ENCODE measurements at places on chromosomes 11 and 22. TPM values are rescaled to one million over a fixed set of nuclear protein-coding genes. Genes with fewer than 3 reads are reported as not detected.

TRPM5 gene
- not detected for total RNA-seq

OR52N1 gene
- total RNA-seq: not detected

NCAM1 gene
- total RNA-seq: 17.4 TPM

SERPING1 gene
- 62.5 TPM for total RNA-seq

KLHL35 gene
- 0.87 TPM for total RNA-seq

TNNI2 gene
- not detected for total RNA-seq

OR2AG1 gene
- not detected for total RNA-seq

SLC22A25 gene
- not detected for total RNA-seq

GLB1L3 gene
- 0.22 TPM for total RNA-seq

DNA sequence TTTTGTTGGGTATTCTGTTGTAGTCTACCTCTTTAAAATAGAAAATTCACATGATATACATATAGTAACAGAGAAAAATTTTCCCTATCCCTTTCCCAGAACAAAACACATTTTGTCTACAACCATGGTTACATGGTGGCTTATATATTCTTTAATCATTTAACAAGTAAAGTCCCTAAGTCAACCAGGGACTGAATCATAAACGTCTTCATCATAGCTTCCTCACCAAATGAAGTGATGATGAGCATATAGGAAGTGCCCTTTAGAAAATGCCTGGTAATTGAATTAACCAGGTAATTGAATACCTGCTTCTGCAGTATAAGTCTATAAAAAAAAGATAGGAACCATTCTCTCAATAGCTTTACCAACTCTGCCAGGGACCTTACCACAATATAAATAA is 101.2 kb downstream of the APOL5 start:
- no peak for DNase-seq

GRCh38 chr11:100984668-100985067 is 144.9 kb downstream of the PGR start:
- DNase-seq: no peak

GRCh38 chr22:50027639-50028537 is 15.3 kb upstream of the IL17REL start:
- no peak for DNase-seq

DNA sequence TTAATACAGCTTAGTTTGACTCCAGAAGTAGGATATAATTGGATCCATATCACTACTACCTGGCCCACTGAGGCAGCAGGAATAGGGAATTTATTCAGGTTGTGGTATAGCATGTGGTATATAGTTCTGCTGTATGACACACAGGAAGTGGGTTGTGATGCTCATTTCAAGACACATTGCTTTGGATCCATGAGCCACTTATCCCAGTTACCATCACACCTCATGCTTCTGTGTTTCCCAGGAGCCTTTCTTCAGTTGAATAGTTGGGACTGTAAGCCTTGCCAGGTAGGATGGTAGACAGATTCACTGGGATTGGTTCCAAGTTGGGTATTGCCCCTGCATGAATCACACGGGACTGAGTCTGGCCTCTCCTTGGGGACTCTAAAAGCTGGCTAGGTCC is 9.9 kb upstream of the SLC37A2 start:
- no peak for DNase-seq

GRCh38 chr11:119380160-119380826 is 1.2 kb downstream of the USP2 start:
- DNase-seq: no peak

DNA sequence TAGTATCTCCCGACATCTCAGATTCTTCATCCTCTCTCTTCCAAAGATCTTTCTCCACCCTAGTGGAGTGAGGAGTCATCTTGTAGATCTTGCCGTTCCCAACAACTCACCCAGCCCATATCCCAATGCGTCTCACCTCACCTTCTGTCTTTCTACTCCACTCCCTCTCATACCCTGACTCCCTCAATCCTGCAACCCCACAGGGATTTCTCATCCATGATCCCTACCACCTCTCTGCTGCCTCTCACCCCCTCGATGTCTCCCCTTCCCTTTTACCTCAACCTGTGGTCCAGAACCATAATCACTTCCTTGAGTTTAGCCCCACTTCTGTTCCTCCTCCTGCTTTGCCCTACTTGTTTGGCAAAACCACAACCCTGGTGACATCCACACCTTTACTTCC is 41.7 kb downstream of the OTOG start:
- no peak for DNase-seq

GRCh38 chr22:24072361-24072760 is 61.3 kb downstream of the CABIN1 start:
- DNase-seq: no peak

DNA sequence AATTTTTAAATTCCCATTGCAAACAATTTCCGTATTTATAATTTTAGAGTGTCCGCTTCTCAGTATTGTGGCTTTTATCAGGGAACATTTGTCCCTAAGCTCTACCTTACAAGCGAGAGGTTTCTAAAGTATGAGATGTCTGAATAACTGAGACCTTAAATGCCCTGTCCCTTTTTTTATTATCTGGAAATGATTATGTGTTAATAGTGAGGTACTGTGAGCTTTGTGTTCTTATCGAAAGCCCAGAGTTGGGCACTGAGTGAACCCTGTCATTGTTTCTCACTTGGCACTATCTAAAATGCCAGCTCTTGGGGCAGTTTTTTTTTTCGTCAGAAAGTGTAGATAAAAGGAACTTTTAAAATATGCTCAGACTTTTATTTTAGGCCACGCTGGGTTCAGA is 9.5 kb downstream of the CTTN start:
- no peak for DNase-seq

- no peak for DNase-seq
These were observed 90.4 kb downstream of the HIPK3 start for GRCh38 chr11:33347490-33348125.

DNA sequence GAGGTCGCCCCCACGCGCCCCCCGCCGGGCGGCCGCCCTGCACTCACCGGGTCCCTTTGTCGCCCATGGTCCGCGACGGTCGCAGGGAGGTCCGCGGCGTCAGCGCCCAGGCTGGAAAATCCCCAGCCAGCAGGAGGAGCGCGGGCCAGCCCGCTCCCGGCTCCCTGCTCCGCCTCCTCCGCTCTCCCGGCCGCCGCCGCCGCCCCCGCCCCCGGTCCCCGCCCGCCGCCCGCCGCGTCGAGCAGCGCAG is at the start of gene ARRB1:
Gene ARRB1, minus strand, starts transcription at position 121 of the 250 bp plus-strand sequence. Its CDS starts 54 bp downstream, at position 67.
- DNase-seq: no peak

DNA sequence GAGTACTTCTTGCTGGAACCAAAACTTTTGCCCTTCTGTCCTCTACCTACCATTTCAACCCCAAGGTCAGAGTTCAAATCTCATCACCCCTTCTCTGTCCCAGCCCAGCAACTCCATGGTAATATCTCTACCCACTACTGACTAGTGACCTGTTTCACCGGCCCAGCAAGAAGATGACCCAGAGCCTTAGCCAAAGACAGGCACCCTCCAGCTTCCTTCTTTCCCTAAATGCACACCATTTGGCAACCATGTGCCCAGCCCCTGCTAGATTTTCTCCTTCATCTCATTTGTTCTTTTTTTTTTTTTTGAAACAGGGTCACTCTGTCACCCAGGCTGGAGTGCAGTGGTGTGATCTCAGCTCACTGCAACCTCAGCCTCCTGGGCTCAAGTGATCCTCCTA is 14.9 kb downstream of the ARAP1 start:
- DNase-seq: no peak

DNA sequence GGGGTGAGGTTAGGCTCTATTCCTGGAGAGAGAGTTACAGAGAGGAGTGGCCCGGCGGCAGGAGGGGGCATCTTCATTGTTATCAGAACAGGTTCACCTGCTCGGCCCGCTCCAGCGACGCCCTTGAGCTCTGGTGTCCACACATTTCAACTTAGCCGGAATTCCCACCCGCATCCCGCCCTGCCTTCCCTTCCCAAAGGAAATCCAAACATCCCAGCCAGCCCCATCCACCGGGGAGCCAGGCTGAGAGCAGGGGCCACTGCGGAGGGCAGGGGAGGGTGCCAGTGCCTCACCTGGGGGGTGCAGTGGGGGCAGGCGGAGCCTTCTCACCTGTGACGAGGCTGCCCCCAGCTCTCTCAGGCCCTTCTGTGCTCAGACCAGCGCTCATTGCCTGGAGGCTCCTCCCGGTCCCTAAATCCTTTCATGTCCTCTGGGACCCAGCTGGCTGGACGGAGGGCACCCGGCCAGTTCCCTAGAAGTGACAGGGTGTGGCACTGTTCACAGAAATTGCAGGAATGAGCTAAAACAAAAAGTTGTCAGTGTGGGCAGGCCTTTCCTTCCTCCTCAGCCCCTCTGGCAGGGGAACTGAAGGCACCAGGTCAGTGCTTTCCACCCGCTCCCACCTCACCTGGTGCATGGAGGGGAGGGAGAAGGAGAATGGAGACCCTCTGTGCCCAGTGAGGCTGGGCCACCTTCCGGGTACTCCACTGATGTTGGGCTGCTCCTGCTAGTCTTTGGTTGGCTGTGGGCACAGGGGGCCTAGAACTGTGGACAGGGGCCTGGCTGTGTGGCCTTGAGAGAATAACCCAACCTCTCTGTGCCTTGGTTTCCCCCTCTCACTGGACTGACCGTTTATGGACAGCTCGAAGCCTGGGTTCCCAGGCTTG is 2.2 kb upstream of the MRGPRG start:
- DNase-seq: no peak

- DNase-seq: peak; percentile 59
These were observed 38.7 kb upstream of the ATXN10 start for GRCh38 chr22:45632791-45633515.

DNA sequence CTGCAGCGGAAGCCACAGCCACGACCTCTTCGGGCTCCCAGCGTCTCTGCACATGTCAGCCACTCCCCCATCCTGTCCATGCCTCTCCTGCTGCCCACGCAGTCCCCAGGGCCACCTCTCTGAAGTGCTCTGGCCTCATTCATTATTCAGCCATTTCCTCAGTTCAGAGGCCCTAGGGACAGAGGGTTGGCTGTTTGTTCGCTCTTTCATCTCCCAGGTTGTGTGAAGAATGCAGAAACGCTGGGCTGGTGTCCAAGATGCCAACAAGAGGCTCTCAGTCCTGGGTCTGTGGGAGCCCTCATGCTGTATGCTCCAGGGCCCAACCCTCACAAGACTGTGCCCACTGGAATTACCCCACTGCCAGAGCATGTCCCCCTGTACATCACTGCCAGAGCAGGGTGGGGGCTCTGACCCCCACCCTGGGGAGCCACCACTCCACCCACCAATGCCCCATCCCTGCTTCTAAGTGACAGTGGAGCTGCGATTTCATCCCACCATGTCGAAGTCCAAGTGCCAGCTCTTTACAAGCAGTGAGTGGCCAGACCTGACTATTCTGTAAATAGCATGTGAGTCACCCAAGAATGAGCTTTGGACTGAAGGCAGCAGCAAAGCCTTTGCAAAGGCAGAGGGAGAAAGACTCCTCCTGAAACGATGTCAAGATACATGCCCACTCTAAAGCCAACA is 209.6 kb downstream of the BUD13 start:
- DNase-seq: peak; percentile 51

GRCh38 chr11:126654886-126655806 is 299.7 kb downstream of the ST3GAL4 start:
- DNase-seq: no peak

GRCh38 chr11:99418927-99419720 is 398.4 kb downstream of the CNTN5 start:
- DNase-seq: no peak

DNA sequence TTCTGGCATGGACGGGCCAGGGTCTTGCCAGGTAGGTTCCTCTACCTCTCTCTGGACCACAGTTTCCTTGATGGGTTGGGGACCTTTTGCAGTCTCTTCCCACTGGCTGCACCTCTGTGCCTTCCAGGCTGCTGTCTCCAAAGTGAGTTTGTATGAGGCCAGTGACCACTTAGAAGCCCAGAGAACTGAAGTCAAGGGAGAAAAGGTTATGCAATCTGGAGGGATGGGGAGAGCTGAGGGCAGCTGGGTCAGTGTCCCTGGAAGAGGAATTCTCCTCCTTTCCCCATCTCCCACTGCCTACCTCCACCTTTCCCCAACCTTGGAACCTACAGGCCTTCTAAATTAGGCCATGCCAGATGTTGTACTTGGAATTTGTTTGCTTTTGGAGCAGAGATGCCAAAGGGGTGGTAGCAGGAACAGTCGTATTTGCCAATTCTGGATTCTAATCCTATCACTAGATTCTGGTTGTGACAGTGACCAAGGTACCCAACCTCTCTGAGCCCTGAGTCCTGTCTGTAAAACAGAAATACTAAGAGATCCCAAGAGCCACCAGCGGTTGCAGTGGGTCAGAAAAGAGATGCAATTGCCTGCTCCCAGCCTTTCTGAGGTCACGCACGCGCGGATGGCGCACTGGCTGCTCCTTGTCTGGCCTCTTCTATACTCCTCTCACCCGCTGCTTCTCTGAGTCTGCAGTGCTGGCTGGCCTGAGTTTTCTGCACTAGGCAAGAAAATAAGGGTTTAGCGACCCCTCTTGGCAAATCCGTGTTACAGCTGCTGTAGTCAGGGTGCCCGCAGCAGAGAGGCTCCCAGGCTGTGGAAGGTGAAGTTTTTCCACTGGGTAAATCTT is 10.7 kb upstream of the ACCSL start:
- peak; percentile 59 for DNase-seq

- DNase-seq: no peak
These were observed 30.1 kb downstream of the TSPAN4 start for GRCh38 chr11:872799-873198.

- no peak for DNase-seq
These were observed 2.8 kb upstream of the AMPD3 start for GRCh38 chr11:10452211-10452767.

GRCh38 chr11:133531971-133532651 is at the start of gene OPCML:
OPCML (minus strand) TSS chr11:133532501.
- DNase-seq: no peak

DNA sequence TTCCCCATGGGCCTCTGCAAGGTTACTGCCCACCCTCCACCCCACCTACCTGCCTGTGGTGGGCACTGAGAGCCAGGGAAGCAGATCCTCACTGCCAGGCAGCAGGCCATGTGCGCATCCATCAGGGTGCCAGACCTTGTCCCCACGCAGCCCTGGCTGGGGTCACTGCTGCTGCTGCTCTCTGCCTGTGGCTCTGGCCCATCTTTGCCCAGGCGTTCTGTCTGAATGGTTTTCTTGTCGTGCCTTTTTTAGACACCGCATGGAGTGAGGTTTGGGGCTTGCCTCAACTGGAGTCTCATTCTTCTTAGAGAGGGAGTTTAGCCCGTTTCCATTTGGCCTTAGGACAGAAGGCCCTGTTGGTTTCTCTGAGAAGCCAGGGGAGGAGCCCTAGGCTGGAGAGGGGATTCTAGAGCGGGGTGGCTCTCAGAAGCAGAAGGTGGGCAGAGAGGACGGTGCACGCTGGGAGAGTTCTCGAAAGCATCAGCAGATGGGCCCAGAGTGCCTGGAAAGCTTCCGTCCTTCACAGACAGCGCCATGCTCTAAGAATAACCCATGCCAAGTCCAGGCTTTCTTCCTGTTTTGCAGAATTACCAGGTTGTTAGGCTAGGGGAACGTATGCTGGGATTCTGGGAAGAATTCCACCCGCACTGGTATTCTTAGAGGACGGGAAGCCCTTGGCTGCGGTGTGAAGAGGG is 8.1 kb downstream of the TANGO2 start:
- no peak for DNase-seq

GRCh38 chr11:77547863-77548551 is 41.7 kb upstream of the AQP11 start:
- DNase-seq: peak; percentile 47

DNA sequence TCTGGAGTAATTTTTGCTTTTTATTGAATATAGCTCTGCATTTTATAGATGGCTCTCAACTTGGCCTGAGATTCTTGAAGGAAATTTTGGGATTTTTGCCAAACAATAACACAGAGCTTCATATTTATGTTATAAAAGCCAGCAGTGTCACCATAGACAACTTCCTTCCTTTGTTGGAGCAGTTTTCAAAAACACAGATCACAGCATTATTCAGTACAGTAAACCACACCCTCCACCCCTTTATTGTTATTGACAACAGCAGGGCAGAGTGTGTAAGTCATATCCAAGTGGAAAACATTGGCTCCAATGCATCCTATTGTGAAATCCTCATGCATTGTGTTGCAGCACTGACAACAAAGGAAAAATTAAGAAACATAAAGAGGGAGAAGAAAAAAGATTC is 62.6 kb upstream of the PRSS23 start:
- DNase-seq: no peak

Measured in astrocyte (in vitro differentiated cells and primary cell).